ENCODE measurements at places on chromosomes 12 and 14.

DNA sequence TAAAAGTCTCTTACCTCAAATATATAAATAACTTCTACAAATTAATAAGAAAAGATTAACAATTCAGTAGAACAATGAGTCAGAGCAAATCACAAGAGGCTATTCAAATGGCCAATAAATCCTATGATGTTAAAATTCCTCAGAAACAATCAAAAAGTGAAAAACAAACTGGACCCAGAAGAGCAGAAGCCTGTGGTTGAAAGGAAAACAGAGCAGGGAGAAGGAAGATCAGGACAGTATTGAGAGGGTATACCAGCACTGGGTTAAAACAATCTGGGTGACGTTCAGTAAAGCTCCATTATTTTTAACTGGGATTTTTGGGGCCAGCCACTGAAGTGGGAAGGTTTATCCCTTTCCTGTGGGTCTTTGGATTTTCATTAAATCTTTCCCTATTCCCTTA is 39.7 kb upstream of the PCED1B start:
- DNase-seq = no peak

DNA sequence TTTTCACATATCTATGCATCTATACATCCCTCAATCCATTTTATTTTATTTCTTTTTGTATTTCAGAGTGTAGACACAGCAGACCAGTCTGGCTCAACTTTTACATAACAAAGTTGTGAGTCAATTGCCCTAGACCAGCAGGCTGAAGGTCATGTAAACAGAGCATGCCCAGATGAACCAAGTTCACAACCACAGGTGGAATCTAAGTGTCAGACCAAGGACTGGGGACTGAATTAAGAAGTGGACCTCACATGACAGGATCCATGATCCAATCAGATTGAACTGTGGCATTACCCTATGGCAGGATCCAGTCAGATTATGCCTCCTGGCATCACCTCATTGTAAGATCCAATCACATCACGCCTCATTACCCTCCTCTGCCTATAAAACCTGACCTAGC is 455.8 kb downstream of the SOX5 start:
- no peak for DNase-seq

- DNase-seq = no peak
Observed at GRCh38 chr14:92625213-92625612, 111.6 kb downstream of the RIN3 start.

GRCh38 chr12:8038659-8039114 is 6.2 kb downstream of the FOXJ2 start:
- DNase-seq = no peak

DNA sequence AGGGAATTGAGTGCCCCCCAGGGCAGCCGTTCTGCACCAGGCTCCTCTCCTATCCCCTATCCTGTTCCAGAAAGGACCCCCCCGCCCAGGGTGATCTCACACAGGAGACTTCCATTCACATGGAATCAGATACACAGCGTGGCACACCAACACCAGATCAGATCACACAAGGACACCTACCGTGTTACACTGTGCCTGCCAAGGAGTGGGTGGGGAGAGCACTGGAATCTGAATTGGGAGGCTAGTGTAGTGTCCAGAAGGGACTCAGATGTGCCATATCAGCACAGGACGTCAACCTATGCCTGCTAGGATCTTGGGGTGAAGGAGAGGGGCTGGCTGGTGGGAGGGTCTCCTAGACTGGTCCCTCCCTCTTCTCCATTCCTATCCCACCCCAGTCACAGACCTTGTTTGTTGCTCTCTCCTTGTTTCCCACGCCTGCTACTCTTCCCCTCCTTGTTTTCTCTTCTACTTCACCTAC is 2.3 kb downstream of the PTMS start:
- DNase-seq = no peak

DNA sequence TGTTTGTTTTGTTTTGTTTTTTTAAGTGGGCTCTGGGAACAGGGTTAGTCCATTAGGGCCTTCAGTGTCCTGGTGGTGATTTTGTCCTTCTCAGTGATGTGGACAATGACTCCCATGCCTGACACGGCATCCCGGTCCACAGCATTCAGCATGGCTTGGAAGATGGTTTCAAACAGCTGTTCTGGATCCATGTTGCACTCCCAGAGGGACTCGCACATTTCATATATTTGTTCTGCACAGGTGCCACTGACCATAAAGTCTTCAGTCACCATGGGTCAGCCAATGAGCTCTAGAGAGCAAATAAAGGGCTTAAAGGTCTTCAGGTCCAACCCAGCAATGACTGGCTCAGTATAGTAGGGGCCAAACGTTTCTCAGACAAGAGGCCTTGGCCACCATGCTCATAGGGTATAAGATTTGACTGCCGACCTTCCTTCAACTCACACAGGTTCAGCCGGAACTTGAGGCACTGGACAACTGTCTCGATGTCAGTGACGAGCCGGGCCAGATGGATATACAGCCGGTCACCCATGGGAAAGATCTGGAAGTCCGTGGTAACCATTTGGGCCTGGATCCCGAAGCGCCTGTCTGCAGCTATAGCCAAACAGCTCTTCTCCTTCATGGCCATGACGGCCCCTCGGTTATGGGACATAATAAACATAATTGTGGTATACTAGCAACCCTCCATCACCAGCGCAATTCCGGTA is 18.0 kb downstream of the OR10P1 start:
- DNase-seq = no peak

DNA sequence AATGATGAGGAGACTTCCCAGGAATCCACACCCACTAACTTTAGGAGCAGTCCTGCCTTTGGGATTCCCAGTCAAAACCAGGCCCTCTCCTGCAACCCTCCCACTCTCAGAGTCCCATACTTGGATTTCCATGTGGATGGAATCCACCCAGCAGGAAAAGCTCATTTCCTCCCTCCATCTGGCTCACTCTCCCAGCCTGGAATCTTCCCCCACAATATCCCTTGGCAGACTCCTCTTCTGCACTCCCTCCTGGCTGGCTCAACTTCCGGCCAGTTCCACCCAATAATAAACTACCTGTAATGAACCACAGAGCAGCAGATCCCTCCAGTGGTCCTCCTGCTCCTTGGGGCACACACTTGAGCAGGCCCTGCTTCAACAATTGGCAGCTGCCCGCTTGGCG is 102.8 kb upstream of the EGLN3 start:
- no peak for DNase-seq

DNA sequence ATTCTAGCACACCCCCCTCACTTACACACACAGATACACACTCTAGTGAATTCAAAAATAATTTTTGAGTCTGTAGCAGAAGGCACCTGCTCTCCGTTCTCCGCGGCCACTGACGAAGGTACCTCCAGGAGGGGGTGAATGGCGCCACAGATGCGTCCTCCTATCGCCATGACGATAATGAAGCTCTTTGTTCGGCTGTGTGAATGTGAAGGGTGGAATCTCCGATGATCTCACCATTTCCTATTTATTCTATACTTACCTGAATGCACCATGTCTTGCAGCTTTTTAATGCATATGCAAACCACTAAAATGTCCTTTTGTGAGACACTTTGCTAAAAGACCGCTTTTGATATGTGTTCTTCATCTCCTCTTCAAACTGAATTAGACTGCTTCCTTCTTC is 162.7 kb downstream of the EGLN3 start:
- DNase-seq = no peak

- no peak for DNase-seq
Observed at GRCh38 chr12:123524378-123524777, 9.1 kb downstream of the RILPL1 start.

DNA sequence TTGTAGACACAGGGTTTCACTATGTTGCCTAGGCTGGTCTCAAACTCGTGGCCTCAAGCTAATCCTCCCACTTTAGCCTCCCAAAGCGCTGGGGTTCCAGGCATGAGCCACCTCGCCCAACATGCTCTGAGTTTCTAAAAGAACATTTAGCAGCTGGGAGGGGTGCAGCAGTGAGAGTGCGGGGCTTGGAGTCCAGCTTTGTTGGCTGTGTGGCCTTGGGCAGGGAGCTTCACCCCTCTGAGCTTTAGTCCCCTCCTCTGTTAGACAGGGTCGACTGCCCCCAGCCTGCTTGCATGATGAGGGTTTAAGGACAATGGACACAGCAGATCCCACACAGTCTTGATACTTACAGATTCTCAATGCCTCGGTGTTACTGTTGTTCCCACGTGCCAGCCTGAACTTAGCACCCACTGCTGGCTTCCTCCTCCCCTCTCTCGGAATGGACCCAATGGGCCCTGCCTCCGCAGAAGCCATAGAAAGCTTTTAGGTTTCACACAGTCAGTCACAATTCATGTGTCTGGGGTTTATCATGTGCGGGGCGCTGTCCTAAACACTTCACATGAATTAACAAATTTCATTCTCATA is 54.6 kb downstream of the PSMA6 start:
- no peak for DNase-seq

DNA sequence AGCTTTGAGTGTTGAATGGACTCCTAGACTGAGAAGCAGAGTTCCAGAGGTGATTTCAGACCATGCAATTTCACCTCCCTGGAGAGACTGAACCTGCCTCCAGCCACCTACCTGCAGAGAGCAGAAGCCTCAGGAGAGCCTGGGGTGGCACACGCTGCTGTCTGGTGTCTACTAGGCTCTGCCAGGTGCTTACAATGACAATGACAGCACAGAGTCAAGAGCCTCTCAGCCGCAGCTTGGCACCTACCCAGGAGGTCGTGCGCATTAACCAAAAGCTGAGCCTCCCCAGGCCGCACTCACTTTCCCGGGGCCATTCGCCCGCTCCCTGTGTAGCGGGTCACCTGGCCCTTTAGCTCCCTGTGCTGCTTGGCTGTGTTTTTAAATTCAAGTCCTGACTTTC is 63.2 kb downstream of the TESC start:
- no peak for DNase-seq

GRCh38 chr12:24069532-24070395 is 120.3 kb upstream of the SOX5 start:
- peak; percentile 77 for DNase-seq

DNA sequence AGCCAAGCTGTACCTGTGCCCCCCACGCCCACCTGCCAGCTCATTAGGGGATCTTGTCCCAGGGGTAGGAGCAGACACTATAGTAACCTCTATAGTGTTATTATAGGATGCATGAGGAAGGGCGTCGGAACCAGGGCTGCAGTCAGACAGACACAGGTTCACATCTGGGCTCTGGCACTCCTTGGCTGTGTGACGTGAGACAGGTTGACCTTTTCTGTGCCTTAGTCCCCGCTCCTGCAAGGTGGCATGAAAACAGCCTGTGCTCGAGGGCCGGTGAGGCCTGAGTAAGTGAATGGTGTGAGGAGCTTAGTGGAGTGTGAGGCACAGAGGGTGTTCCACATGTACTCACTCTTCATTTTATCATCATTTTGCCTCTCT is 19.0 kb downstream of the ASB2 start:
- DNase-seq = no peak

GRCh38 chr12:65462484-65462883 is 184.0 kb downstream of the MSRB3 start:
- DNase-seq = no peak

GRCh38 chr12:94012071-94012470 is 136.3 kb upstream of the PLXNC1 start:
- DNase-seq = no peak

GRCh38 chr12:57712701-57713100 is 18.8 kb downstream of the OS9 start:
- no peak for DNase-seq

- DNase-seq = no peak
Observed at GRCh38 chr12:102548543-102548942, 68.2 kb upstream of the IGF1 start.

DNA sequence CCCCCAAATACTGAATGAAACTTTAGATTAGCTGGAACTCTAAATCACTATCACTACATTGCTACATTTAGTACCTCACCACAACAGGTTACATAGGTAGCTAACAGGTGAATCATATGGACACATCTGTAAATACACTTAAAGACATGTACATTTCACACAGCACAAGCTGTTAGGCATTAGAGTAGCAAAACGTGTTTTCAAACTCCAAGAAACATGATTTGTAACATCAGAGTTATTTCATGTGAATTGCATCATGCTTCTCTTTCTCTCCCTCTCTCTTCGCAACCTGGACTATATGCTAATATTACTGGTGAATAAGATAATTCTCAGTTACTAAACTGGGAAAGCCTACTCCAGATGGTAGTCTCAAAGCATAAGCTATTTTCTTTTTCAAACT is 4.3 kb downstream of the SEL1L start:
- DNase-seq = peak; percentile 45

Data from T47D (cell line).